ENCODE measurements at places on chromosomes 2 and 18. TPM values are rescaled to one million over a fixed set of nuclear protein-coding genes. Genes with fewer than 3 reads are reported as not detected.

Gene ASB18
- total RNA-seq = not detected

Gene EFEMP1
- 1,009 TPM for total RNA-seq

Gene TLX2
- total RNA-seq = not detected

Gene NEU2
- total RNA-seq = not detected

Gene SPP2
- total RNA-seq = not detected

Gene COBLL1
- 25.3 TPM for total RNA-seq

Gene NEUROD1
- total RNA-seq = not detected

Gene CREG2
- 0.25 TPM for total RNA-seq

Gene RESP18
- total RNA-seq = not detected

Gene GKN2
- not detected for total RNA-seq

Gene ABCG8
- not detected for total RNA-seq

Gene COL6A3
- 1,372 TPM for total RNA-seq

Gene MAP3K20
- 68.2 TPM for total RNA-seq

Gene SLC5A7
- not detected for total RNA-seq

Gene AGXT
- total RNA-seq = not detected

Gene NTSR2
- not detected for total RNA-seq

Gene SPC25
- total RNA-seq = not detected

Gene IGFBP5
- total RNA-seq = 334 TPM

Gene STPG4
- total RNA-seq = not detected

Gene LNPK
- 28.9 TPM for total RNA-seq
